ENCODE measurements at places on chromosomes 13 and 19. TPM values are rescaled to one million over a fixed set of nuclear protein-coding genes. Genes with fewer than 3 reads are reported as not detected.

The ATP4A gene
- not detected for total RNA-seq

The FAM174C gene
- total RNA-seq, result 96.6 TPM

The EHD2 gene
- 245 TPM for total RNA-seq

The ZNF99 gene
- total RNA-seq, result not detected

The ZNF677 gene
- 28.1 TPM for total RNA-seq

The ZNF492 gene
- 0.19 TPM for total RNA-seq

The LATS2 gene
- total RNA-seq, result 40.7 TPM

The CGB1 gene
- total RNA-seq, result not detected

The CCDC194 gene
- total RNA-seq, result not detected

The HTR2A gene
- total RNA-seq, result not detected

DNA sequence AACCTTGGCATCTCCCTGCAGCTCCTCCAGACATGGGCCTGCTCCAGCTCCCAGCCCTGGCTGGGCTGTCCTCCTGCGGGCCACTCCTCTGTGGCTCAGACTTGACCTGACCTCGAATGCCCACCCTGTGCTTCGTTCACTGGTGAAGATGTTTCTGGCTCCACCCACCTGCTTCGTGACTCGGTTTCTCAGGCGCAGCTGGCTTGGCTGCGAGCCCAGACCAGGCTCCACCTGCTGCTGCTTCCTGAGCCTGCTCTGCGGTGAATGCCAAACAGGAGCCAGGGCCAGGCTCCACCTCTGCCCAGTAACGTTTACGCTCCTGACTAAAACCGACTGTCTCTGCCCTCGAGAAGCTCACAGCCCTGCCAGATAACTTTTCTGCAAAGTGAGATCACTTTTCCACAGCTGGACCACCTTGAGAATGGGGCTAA, 8.9 kb upstream of the RSPH6A start:
- DNase-seq, result no peak

GRCh38 chr13:41384749-41385503, 72.4 kb upstream of the RGCC start:
- no peak for DNase-seq

DNA sequence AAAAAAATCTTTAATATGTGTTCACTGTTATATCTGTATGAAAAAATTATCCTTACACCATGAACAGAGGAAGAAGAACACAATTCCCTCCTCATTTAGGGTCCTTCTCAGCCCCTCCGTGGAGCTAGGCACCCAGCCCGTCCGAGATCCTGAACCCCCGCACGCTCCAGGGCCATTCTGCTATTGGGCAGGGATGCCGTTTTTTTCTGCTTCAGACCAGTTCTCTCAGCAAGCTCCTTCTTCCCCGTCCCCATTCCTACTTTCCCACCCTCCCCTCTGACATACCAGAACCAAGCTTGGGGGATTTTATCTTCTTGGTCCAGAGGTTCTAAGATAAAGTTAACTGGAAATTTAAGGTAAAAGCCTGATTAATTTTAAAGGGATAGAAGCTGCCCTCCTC, 36.2 kb downstream of the ATP12A start:
- DNase-seq, result no peak

DNA sequence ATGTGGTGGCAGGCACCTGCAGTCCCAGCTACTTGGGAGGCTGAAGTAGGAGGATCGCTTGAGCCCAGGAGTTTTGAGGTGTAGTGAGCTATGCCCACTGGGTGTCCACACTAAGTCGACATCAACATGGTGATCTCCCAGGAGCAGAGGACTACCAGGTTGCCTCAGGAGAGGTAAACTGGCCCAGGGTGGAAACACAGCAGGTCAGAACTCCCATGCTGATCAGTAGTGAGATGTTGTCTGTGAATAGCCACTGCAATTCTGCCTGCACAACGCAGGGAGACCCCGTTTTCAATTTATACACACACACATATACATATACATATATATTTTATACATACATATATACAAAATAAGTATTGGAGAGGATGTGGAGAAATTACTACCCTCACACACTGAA, 2.1 kb upstream of the ZNF224 start:
- no peak for DNase-seq

DNA sequence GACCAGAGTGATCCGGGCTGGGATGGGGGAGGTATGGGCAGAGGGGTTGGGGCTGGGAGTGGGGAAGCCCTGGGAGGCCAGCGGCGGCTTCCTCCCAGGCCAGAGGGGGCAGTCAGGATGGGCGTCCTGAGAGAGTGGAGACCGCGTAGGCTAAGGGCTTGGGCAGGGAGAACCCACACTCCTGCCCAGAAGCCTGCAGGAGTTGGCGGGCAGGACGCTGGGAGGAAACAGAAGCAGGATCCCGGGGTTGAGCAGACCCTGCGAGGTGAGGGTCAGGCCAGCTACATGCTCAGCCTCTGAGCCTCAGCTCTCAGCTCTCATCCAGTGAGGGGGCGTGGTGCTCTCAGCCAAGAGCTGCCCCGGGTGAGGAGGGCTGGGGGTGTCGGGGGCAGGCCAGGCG, 7.8 kb upstream of the SCN1B start:
- DNase-seq, result no peak

GRCh38 chr19:54206030-54206830, 5.6 kb downstream of the RPS9 start:
- no peak for DNase-seq

DNA sequence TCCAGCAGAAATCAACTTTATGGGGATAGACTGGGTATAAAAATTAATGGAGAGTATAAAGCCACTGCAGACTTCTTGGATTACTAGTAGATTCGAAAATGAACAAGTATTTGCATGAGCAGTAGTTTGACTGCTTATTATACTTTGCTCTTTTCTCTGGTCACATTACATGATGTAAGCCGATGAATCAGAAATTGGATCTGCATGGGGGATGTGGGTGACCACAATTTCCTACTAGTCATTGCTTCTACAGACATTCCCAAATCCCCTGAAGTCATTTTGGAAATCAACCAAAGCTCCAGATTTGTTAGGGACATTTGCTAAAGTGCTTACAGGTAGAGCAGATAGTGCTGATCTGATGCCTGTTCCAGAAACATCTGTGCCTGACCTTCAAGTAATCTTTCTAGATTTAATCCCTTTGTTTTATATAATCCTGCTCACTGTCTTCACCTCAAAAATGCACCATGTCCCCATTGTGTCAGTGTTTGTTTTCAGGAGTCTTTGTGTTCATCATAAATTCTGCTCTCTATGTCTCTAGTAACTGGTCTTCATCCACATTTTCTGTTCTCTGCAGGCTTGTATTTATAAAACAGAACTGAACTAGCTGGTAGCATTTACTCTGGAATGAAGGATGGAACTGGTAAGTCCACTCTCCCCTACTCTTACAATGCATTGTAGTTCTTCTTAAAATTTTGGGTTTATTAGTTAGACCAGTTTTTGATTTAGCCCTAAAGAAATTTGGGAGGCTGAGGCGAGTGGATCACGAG, 201.5 kb upstream of the CSNK1A1L start:
- DNase-seq, result no peak

DNA sequence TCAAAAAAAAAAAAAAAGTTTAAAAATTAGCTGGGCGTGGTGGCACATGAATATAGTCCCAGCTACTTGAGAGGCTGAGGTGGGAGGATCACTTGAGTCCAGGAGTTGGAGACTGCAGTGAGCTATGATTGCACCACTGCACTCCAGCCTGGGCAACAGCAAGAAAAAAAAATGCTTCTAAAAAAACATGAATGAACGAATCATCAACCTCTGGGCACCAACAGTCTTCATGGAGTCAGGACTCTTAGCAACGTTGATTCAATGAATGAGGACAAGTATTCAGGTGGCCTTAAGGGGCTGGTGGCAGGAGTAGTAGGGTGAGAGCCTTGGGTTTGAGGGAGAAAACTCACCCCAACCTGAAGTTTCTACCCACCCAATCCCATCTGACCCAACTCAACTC, 20.6 kb upstream of the OLFM2 start:
- DNase-seq, result no peak

- DNase-seq, result no peak
Observed at GRCh38 chr13:28582225-28582891, 76.6 kb upstream of the POMP start.

DNA sequence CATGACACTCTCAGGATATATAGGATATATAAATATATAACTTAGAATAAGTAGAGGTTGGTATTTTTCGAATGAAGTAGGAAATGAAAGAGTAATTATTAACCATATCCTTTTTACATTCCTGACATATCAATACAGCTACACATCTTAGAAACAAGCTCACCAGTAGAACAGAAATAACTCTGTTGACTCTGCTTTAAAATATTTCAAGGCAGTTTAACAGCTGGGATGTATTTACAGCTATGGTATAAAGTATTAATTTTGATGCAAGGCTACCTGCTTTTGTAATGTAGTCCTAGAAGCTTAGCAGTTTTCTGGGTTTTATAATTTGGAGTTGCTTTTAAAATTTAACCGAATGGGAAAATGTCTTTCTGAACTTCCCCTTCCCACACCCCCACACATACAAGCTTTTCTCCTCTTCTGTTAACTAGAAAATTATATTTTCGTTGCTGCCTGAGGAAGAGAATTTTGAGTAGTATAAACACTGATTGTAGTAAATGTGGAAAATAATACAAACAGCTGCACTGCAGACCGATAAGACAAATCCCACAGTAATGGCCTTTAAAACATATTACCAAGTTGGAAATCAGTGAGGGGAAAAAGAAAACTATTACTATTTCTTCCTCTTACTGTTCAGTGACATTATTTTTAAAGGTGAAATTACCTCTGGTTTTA, 147.7 kb downstream of the GGACT start:
- DNase-seq, result no peak

GRCh38 chr19:38047641-38048040, 140.6 kb downstream of the SIPA1L3 start:
- DNase-seq, result no peak

DNA sequence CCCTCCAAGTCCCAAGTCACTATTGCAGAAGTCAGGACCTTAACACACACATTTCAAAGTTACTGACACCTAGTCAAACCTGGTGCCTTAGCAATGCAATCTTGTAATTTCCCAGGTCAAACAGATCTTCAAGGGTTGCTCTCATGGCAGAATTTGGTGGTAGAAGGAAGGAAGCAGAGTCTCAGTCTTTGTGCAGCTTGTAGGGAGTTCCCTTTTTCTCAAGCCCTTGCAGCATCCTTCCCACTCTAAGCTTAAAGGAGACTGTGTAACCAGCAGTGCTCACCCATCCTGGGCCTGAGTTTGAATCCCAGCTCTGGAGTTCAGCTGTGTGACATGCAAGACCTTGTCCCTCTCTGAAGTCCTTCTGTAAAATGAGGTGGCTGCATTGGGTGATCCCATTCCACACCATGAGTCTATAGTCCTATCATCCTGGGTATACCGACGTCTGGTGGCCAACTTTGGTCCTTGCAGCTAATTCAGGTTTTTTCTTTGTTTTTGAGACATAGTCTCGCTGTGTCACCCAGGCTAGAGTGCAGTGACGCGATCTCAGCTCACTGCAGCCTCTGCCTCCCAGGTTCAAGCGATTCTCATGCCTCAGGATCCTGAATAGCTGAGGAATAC, 9.8 kb downstream of the SIGLEC10 start:
- DNase-seq, result no peak

GRCh38 chr13:43021926-43022670, 1.3 kb upstream of the DNAJC15 start:
- DNase-seq, result no peak

DNA sequence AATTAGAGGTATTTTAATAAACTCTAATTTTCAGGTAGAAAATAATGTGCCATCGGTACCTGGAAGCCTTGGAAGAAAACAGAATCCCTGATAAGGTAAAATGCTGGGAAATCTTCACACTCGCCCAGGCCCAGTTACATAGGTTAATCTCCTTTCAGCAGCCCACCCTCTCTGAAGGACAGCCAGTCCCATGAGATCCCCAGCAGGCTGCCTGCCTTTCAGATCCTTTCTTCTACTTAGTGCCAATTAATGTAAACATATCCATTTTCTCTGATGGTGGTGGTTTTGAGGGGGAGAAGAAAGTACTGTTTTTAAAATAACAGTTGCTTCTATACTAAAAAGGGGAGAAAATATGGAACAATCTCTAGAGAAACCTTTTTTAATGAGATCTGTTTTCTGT, 12.2 kb downstream of the SMAD9 start:
- no peak for DNase-seq

GRCh38 chr19:54035215-54036178, 28.2 kb downstream of the VSTM1 start:
- DNase-seq, result peak; percentile 71

DNA sequence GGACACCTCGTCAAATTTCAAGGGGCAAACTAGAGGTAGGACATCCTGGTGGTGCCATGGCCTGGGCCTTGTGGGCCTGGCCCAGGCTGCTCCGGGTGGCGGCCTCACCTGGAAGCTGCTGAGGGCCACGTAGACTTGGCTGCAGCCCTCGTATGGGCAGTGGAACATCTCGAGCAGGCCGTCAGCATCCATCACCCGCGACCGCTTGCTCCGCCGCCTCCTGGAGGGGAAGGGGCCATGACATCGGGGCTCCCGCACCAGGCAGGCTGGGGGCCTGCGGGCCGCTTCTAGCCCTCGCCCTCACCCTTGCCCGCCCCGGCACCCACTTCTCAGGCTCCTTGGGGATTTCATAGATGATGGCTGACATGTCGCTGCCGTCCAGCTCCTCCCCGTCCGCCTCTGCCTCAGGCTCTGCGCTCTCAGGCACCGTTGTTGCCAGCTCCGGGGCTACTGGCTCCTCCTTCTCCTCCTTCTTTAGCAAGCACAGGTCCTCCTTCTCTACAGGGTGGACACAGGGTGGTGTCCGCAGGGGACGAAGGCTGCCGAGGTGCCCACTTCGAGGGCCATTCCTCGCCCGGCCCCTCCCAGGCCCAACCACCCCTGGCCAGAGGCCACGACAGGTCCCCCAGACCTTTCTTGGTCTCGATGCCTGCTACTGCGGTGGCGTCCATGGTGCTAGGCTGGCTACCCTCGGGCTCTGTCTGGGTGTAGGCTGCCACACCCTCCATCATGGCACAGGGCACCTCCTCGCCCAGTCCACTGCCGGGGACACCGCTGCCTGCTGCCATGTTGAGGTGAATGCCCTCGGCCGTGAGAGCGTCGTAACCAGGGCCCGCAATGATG, 6.0 kb upstream of the ELAVL3 start:
- no peak for DNase-seq

DNA sequence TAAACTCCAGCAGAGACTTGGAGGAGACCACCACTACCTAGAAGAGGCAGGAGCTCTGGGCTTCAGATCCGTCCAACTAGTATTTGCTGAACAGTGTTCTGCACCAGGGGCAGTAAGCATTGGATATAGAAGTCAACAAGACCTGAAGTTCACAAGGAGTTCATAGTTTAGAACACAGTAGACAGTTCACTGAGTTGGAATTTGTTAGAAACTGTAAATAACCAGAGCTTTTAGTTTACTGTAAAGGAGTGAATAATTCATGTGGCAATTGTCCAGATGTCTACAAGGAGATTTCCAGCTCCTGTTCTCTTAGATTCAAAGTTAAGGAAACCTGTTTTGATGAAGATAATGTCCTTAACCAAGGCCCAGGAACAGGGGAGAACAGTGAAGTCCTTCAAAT, 128.9 kb downstream of the COG6 start:
- DNase-seq, result no peak

Data from glomerular endothelial cell (primary cell).